GM19239 (cell line): ENCODE measurements at places on chromosomes 1 and 21.

- DNase-seq = no peak
These were observed 1756.5 kb downstream of the NCAM2 start for GRCh38 chr21:22754746-22755145.

GRCh38 chr1:34162852-34163766, 1.9 kb downstream of the CSMD2 start:
- DNase-seq = peak; percentile 65

DNA sequence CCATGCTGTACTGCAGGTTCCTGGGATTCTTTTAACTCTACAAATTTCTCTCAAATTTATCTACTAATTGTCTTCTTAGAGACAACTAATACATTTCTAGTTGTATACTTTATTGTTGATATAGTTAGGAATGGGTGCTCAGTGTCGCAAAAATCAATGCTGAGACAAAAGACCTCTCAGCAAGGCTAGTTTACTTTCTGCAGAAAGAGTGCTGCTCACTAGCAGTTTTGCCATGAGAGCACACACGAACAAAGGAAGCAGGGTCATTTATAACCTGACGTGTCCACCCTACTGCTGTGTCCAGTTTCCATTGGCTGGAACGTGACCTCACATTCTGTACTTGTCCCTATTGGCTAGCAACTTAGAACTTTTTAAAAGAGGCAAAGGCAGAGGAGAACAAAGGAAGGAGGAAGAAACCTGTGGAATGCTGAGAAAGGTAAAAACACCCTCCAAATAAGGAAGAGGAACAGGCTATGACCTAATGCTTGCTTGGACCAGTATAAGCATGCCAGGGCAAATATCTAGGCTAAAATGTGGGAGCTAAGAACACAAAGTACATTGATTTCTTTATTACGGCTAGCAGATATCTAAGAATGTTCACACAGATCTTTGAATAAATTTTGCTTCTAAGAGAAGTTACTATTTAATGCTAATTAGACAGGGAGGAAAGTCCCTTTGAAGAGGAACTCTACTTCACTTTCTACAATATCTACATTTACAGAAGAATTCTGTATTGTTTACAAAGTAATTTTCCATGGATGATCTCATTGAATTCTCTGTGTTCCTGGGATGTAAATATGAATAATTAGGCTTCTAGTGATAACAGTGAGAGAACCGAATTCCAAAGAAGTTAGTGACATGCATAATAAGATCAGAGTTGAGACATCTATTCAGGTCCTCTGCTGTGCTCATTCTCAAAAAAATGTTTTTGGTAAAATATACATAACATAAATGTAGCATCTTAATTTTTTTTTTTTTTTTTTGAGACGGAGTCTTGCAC, 86.0 kb upstream of the MAP10 start:
- DNase-seq = no peak

DNA sequence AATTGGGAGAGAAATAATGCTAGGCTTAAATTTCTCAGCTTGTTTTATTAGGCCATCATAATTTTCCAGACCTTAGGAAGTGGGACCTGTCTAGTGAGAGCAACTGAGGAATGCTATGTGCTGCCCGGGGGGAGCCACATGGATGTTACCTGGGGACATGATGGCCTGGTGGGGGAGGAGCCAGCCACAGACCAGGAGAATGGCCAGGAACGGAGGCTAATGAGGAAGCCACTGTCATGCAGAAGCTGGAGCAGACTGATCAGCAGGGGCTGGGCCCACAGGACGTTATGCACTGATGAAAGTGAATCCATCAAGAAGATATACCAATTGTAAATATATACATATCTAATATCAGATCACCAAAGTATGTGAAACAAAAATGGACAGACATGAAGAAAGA, 4.6 kb upstream of the KRTAP10-1 start:
- no peak for DNase-seq

GRCh38 chr21:43196826-43197225, 28.0 kb downstream of the CRYAA start:
- no peak for DNase-seq

DNA sequence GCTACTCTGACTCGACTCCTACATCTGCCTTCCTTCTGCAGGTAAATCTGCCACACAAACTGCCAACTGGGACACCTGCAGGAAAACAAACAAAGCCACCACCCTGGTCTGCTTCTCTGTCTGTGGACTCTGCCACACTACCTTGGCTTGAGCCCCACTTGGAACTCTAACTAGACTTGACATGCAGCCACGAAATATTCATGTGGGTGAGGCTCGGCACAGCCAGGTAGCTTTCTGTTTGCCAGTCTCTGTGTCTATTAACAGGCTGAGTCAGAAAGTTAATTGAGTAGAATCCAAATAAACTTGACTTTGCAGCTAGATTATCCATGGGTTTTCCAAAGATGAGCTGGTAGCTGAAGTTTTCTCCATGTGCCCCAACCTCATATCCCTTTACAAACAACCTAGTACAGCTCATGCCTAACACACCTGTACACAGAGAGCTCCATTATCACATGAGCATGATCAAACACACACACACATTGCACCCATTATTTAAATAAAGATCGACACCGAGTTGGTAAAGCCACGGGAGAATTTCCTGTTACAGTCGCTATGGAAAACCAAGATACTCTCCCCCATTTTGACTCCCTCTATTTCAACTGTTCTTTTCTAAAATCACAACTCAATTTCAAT, 808 bp downstream of the C1orf116 start:
- no peak for DNase-seq
